ENCODE measurements at places on chromosomes 13 and 19. TPM values are rescaled to one million over a fixed set of nuclear protein-coding genes. Genes with fewer than 3 reads are reported as not detected.
A peak's percentile ranks its signal among the peaks of the same experiment; 100 is the strongest.

Gene POSTN
- 1,081 TPM for total RNA-seq

Gene MAST1
- total RNA-seq, result 0.72 TPM

- no peak for DNase-seq
Measured at GRCh38 chr19:47716270-47716937, 3.2 kb downstream of the EHD2 start.

DNA sequence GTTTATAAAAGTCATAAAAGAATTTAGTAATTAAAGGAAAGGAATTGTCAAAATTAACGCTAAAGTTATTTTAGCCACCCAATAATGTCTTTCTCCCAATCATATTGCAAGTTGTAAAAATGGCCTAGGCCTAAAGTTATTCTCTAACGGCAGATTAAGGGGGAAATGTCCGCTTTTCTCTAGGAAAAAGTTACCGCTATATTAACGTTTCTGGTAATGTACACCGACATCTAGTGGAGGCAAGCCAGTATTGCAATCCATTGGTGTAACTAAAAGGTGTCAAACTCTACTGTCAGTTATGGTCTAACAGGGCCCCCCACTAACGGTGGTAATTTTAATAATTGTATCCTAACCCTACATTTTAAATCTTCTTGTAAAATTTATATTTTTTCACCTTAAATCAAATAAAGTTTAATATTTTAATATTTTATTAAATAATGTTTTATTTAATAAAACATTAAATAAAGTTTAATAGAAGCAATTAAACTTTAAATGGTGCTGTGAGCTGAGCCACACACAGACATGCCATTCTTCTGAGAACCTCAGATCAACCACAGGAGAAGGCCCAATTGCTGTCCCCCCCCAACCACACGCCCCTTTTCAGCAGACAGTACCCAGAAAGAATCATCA is 35.9 kb upstream of the ZSCAN5A start:
- peak; percentile 62 for DNase-seq

DNA sequence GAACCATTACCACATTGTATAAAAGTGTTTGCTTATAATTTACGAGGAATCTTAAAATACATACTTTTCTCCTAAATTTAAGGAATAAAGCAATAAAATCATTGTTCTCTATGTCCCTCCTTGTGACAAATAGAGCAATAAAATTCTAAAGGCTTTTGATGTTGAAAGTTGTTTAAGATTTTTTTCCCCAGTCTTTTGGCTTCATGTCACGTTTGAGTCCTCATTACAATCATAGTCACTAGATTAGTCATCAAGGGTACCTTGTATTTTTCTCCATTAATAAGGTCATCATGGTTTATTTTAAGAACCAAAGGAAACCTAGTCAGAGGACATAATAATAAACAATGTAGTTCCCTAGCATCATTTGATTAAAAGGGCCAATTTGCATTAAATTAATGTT is 3.2 kb downstream of the WBP4 start:
- peak; percentile 36 for DNase-seq

DNA sequence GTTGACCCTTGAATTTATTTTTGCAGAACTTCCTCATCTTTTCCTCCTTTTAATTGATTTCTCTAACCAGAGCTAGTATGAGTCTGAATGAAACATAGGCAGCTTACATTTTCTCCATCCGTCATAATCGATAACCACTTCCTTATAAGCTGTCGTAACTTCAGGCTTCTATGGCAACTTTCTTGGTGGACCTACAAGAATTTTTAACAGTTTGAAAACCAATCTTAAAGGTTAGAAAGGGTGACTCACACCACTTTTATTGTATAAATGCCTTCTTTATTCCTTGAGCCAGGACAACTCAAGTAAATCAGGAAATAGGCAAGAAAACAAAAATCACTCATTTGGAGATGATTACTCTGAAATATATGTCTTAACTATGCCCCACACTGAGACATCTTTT is 105.7 kb upstream of the KL start:
- DNase-seq, result no peak

DNA sequence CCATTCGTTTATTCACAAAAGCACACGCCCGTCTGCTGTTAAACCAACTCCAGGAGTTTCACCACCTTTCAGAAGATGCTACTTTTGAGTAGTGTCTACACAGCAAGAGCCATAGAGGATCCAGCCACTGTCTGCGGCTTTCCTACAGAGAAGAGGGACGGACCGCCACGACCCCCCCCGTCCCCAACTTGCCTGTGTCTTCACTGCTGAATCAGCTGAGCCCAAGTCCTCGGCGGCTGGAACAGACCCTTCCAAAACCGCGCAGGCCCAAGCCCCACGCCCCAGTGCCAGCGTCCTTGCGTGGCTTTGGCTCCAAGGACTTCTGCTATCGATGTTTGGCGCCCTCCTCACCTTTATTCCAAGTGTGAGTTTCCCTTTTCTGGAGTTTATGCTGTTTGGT is 65.1 kb downstream of the SPACA7 start:
- peak; percentile 19 for DNase-seq

DNA sequence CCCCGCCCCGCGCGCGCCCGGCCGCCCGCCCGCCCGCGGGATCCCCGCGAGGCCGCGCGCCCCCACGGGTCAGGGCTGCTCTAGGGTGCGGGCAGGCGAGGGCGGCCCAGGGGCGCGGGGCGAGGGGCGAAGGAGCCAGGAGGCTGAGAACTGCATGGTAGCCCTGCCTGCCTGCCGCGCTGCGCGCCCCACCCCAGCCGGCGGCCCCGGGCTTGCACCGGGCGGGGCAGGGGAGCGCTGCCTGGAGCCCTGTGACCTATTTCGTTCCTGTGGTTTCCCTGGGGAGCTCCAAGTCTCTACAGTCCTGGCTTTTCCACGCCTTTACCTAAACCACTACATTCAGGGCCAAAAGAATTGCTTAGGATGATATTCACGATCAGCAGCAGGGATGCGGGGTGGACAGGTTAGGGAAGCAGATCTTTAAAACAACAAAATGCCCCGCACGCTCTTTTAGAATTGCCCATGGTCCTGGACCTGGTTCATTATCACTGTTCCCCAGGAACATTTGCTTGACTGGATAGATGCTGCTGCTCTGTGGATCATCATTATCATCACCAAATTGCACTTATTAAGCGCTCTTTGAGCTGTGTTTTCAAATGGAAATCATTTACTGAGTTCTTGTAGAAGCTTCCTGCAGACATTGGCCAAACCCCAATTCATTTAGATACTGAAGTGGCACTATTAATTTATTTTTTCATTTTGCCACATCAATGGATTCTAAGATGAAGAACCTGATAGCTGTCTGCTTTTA is 421 bp upstream of the GPR12 start:
- no peak for DNase-seq

- no peak for DNase-seq
Measured at GRCh38 chr19:34574704-34575103, 93.1 kb downstream of the WTIP start.

DNA sequence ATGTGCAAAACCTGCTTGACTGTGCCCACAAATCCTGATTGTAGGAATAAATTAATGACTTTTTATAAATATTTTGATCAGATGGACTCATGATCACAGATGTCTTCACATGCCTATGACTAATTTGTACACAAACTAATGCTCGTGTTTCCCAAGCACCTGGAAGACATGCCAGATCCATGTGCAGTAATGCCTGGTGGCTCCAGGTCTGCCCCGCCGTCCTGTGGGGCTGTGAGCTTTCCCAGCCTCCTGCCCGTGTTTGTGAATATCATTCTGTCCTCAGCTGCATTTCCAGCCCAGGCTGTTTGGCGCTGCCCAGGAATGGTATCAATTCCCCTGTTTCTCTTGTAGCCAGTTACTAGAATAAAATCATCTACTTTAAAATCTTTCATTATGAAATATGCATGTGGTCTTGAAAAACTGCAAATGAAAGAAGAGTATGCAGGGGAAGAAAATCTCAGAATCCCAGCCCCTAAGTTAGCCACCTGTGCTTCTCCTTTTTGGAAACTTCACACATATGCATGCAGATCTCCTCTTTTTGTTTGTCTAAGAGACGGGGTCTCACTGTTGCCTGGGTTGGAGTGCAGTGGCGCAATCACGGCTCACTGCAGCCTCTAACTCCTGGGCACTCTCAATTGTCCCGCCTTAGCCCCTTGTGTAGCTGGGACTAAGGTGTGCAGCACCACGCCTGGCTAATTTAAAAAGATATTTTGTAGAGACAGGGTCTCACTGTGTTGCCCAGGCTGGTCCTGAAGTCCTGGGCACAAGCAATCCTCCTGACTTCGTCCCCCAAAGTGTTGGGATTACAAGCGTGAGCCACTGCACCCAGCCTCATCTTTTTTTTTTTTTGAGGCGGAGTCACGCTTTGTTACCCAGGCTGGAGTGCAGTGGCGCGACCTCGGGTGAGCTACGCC is 6.2 kb downstream of the RPL28 start:
- DNase-seq, result peak; percentile 58

- peak; percentile 99 for DNase-seq
Measured at GRCh38 chr19:46717034-46717715, at the start of gene PRKD2. TSS of gene PRKD2 (minus strand) at chr19:46717114. CDS start at chr19:46716370, 744 bp downstream.

DNA sequence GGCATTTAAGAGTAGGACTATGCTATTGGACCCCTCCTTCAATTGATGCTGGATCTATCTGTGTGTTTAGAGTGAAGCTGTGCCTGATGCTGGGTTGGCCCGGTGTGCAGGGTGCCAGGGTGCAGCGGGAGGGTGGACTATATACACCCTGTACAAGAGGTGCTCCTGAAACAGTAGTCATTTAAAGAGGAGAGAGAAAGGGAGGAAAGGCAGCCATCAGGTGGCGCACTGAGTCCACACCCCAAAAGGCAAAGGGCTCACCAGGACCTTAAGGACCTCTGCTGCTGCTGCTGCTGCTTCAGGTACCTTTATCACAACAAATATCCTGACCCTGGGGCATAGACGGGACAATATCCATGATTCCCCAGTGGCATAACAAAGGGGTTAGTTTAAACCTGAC is 39.4 kb downstream of the ZNF136 start:
- no peak for DNase-seq

GRCh38 chr13:49342454-49342853 is 94.7 kb downstream of the CDADC1 start:
- DNase-seq, result no peak

DNA sequence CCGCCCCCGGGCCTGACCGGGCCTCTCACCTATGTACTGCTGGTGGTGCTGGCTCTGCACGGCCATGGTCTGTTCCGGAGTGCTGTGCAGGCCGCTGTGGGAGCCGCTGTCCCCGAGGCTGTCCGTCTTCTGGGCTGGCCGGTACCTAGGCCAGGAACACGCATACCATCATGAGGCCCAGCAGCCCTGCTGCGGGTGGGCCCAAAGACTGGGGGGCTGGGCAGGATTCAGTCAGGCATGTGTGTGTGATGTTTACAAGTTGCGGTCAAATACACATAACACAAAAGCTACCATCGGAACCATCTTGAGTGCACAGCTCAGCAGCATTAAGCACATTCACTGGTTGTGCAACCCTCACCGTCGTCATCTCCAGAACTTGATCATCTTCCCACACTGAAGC is 32.2 kb upstream of the RANBP3 start:
- peak; percentile 78 for DNase-seq

DNA sequence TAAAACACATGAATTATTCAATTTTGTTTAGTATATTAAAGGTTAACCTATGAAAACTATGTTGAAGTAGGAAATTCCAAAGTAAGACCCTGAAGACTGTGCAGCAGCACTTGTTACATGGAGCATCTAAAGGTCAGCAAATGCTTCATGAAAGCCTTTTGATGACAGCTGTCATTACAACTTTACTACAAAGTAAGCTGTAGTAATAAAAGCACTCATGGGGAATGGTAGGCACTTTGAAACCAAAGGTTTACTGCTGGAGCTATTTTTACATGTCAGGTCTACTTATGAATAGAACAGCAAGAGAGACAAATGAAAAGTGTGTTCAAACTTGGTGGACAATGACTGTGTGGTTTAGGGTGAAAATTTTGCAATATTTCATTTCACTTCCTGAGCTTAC is 672.5 kb upstream of the PCDH20 start:
- no peak for DNase-seq

Gene NCAN
- total RNA-seq, result under 0.01 TPM

DNA sequence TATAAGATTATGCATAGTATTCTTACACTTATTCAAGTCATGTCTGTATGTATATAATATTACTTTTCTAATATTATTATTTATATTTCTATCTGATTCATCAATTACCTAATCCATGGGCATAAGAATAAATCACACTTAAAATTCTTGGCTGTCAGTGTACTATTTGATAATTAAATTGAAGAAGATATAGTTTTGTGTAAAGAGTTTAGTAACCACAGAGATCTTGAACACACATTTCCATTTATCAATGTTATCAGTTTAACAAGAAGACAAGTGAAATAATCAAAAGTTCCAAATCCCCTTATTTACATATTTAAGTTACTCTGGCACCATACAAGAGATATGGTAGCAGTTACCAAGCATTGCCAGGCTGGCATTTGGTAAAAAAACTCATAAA is 244.5 kb downstream of the OXGR1 start:
- no peak for DNase-seq

Data from osteoblast (primary cell).